Germinal center (tissue), 1 donor: ENCODE measurements at places on chromosomes 13 and 19.

GRCh38 chr13:73715911-73716510 is 418.2 kb downstream of the KLF12 start:
- no peak for DNase-seq

- DNase-seq: no peak
These were observed 50.0 kb upstream of the WDFY2 start for GRCh38 chr13:51534041-51534817.

GRCh38 chr13:68081061-68081460 is 850.9 kb upstream of the PCDH9 start:
- no peak for DNase-seq

DNA sequence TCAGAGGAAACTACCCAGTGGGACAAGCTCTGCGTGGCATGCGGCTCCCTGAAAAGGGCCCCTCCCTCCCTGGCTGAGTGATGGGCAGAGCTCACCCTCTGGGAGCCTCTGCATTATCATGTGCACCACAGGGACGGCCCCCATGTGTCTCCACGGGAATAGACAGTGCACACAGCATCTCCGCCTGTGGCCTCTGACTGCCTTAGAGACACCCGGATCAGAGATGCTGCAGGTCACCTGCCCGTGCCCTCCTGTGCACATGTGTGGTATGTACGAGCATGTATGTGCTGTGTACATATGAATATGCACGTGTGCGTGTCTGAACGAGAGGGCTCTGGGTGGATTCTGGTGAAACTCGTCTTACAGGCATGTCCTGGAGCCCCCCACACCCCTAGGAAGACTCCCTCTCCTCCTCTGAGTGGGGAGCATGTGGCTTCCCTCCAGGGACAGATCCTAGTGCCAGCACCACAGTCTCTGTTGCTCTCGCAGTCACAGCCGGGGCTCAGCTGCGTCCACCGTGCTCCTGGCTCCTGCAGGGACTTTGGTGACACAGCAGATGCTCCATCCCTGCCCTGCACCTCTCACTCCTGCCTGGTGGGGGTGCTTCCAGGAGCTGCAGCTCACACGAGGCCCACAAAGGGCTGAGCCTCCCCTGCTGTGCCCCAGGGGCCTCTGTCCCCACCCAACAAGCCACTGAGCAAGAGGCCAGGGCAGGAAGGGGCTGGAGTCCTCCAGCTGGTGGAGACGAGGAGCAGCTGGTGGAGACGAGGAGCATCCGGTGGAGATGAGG is 19.6 kb downstream of the C13orf46 start:
- no peak for DNase-seq
